Stimulated activated CD8-positive, alpha-beta memory T cell treated with anti-CD3 and anti-CD28 coated beads, Interleukin-7, amount 100 ng/mL, for 1 hour (primary cell): ENCODE measurements at places on chromosomes 7 and 10.

DNA sequence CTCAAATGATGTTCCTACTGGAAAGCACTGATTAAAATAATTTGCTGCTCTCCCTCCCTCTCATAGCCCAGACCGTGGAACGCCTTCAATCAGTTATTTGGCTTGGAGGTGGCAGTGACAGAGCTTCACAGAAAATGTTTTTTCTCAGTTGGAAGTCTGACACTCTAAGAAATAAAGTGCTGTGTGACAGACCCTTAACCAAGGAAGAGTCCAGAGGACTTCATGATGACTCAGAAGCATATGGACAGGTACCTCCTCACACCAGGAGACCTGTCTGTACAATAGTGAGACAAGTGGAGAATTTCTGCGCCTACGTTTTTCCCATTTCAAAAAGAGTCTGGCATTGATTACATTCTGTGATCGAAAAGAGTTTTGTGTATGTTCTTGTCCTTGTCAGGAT is 295.5 kb downstream of the DOCK4 start:
- DNase-seq: no peak

GRCh38 chr10:131242007-131242406 is 69.5 kb downstream of the TCERG1L start:
- DNase-seq: no peak

- no peak for DNase-seq
Observed at GRCh38 chr7:99362801-99363200, 11.7 kb upstream of the ARPC1B start.

GRCh38 chr7:79293655-79294142 is 159.8 kb downstream of the MAGI2 start:
- DNase-seq: no peak

DNA sequence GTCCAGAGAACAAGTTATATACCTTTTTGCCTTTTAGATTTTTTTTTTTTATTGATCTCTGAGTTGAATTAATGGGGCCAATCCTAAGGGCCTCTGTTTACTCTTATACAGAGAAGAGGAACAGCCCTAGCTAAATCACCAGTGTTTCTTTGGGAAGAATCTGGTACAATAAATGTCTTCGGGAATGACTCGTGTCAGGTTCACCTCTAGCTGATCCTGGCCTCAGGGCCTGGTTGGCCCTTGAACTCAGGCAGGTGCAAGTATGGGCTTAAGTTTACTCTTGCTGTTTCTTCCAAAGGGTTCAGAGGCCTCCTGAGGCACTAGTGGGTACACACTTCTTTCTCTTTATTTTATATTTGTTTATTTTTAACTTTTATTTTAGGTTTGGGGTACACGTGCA is 71.0 kb downstream of the LRMDA start:
- no peak for DNase-seq

- no peak for DNase-seq
Observed at GRCh38 chr10:16652154-16652553, 130.5 kb upstream of the C1QL3 start.

- DNase-seq: no peak
Observed at GRCh38 chr10:102648889-102649796, 4.9 kb downstream of the TRIM8 start.

GRCh38 chr7:23514755-23515154 is 17.0 kb downstream of the TRA2A start:
- DNase-seq: no peak
